Keratinocyte (primary cell): ENCODE measurements at places on chromosomes 4 and X. TPM values are rescaled to one million over a fixed set of nuclear protein-coding genes. Genes with fewer than 3 reads are reported as not detected.

GRCh38 chrX:154120567-154120966, 23.1 kb upstream of the MECP2 start:
- H3K4me3 ChIP-seq: no peak overlapping the region
- H3K27ac ChIP-seq: no peak overlapping the region
- H3K27me3 ChIP-seq: no peaks in the 10 kb centered on the region

GRCh38 chr4:98996765-98997068, 1.2 kb downstream of the METAP1 start:
- peak overlapping the region; percentile 93 for H3K4me3 ChIP-seq
- peak overlapping the region; percentile 81 for H3K27ac ChIP-seq
- H3K27me3 ChIP-seq: no peaks in the 10 kb centered on the region
- H3K4me1 ChIP-seq: peaks cover 27% of the 10 kb centered on the region
- no peaks in the 10 kb centered on the region for H3K36me3 ChIP-seq
- DNase-seq: no peak

- peaks cover 2% of the 10 kb centered on the region for H3K27me3 ChIP-seq
- no peak for DNase-seq
- no peaks in the 10 kb centered on the region for H3K4me1 ChIP-seq
- no peaks in the 10 kb centered on the region for H3K36me3 ChIP-seq
- no peak overlapping the region for H3K27ac ChIP-seq
Observed at GRCh38 chrX:129641469-129641868, 13.3 kb downstream of the APLN start.

DNA sequence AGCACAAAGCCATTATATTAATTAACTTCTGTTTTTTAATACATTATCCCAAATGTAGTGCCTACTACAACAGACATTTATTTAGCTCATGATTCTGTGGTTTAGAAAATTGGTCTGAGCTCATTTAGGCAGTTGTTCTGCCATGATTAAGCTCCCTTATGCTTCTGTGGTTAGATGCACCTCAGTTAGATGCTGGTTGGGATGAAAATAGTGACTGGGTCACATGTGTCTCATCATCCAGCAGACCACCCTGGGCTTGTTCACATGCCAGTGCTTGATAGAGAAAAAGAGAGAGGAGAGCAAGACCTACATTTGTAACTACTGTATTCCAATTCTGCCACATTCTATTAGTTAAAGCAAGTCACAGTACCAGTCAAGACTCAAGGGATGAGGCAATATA, 376.4 kb upstream of the GNPDA2 start:
- H3K36me3 ChIP-seq: no peaks in the 10 kb centered on the region
- H3K4me1 ChIP-seq: no peaks in the 10 kb centered on the region
- H3K27ac ChIP-seq: no peak overlapping the region

GRCh38 chr4:111997785-111998184, 147.5 kb upstream of the FAM241A start:
- no peak overlapping the region for H3K27ac ChIP-seq
- DNase-seq: no peak
- no peak overlapping the region for H3K4me3 ChIP-seq
- no peaks in the 10 kb centered on the region for H3K36me3 ChIP-seq

DNA sequence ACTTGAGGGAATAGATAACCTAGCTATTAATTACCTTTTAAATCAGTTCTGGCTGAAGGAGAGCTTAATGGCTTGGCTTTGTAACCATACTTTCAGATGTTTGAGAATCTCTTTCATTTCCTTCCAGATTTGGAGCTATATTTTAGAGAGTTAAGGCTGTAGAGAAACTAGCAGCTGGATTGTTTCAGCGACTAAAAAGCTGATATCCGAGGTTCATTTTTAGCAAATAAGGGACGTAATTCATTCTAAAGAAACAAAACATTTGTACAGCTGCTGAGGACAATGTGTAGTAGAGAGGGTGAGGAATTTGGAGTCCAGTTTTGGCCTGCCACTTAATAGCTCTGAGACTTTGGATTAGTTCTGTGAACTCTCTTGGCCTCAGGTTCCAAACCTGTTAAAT, 12.2 kb downstream of the OSTC start:
- peaks cover 8% of the 10 kb centered on the region for H3K36me3 ChIP-seq
- DNase-seq: no peak
- no peaks in the 10 kb centered on the region for H3K4me1 ChIP-seq
- H3K27me3 ChIP-seq: no peaks in the 10 kb centered on the region
- no peak overlapping the region for H3K4me3 ChIP-seq

GRCh38 chr4:173490817-173491528, 39.1 kb downstream of the HAND2 start:
- H3K27ac ChIP-seq: no peak overlapping the region
- no peaks in the 10 kb centered on the region for H3K36me3 ChIP-seq
- no peak for DNase-seq
- H3K4me1 ChIP-seq: peaks cover 4% of the 10 kb centered on the region
- H3K27me3 ChIP-seq: no peaks in the 10 kb centered on the region

DNA sequence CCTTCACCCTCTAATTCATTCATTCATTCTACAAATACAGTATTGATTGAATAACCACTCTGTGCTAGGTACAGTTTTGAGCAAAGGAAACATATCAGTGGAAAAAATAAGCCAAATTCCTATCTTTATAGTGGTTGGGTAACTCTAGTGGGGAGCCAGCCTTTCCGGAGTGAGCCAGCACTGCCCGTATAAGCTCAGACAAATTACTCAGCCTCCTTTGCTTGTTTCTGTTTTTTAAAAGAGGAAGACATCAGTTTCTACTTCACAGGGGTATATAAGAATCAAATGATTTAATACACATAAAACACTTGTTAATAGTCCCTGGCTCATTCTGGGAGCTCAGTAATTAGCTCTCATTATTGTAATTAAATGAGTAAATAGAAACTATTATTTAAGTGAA, 238.2 kb upstream of the MAD2L1 start:
- no peaks in the 10 kb centered on the region for H3K4me1 ChIP-seq
- H3K27me3 ChIP-seq: no peaks in the 10 kb centered on the region
- no peak overlapping the region for H3K27ac ChIP-seq
- H3K4me3 ChIP-seq: no peak overlapping the region
- DNase-seq: no peak

GRCh38 chr4:158169931-158170690, 2.7 kb downstream of the GASK1B start:
- peaks cover 17% of the 10 kb centered on the region for H3K4me1 ChIP-seq
- H3K36me3 ChIP-seq: no peaks in the 10 kb centered on the region
- H3K27ac ChIP-seq: no peak overlapping the region

- peak; percentile 4 for DNase-seq
- no peaks in the 10 kb centered on the region for H3K36me3 ChIP-seq
- no peak overlapping the region for H3K4me3 ChIP-seq
- no peaks in the 10 kb centered on the region for H3K4me1 ChIP-seq
- H3K27me3 ChIP-seq: no peaks in the 10 kb centered on the region
Observed at GRCh38 chr4:4984186-4984585, 35.1 kb downstream of the CYTL1 start.

GRCh38 chrX:119132961-119133360, 5.3 kb upstream of the KIAA1210 start:
- H3K36me3 ChIP-seq: no peaks in the 10 kb centered on the region
- H3K27ac ChIP-seq: no peak overlapping the region
- no peaks in the 10 kb centered on the region for H3K27me3 ChIP-seq
- H3K4me3 ChIP-seq: no peak overlapping the region

DNA sequence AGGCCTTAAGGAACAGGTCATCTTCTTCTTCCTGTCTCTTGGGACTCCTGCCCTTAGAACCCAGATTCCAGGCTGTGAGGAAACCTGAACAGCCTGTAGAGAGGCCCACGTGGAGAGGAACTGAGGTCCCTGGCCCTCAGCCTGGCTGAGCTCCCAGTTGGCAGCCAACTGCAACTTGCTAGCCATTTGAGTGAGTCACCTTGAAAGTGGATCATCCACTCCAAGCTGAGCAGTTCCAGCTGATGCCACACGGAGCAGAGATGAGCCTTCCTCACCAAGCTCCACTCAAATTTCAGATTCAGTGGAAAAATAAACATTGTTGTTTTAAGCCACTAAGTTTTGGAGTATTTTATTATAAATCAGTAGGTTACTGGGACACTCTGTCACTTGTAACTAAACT, 392.5 kb downstream of the BCOR start:
- H3K36me3 ChIP-seq: no peaks in the 10 kb centered on the region
- H3K4me3 ChIP-seq: no peak overlapping the region
- peak; percentile 26 for DNase-seq
- no peak overlapping the region for H3K27ac ChIP-seq

GRCh38 chr4:73740353-73740778, at the start of gene CXCL8:
Gene CXCL8 (plus strand): TSS chr4:73740569. CDS start chr4:73740659, 90 bp downstream.
- no peaks in the 10 kb centered on the region for H3K27me3 ChIP-seq
- peak; percentile 80 for DNase-seq
- H3K36me3 ChIP-seq: no peaks in the 10 kb centered on the region

DNA sequence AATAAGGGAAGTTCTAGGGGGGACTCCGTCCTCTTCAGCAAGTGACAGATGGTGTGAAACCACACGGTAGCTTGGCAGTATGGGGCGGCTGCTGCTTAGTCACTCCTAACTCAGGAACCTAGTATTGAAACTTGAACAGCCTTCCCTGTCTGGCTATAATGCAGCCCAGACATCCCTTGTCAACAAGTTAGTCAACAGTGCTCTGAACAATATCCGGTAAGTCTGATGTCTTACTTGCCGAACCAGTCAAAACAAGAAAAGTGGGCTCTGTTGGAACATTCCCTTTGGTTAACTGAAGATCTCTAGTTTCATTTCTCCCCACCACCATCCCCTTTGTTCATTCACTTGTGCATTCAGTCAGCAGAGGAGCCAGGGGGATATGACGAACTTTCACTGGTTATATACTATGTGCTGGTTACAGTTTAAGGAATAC, 18.7 kb upstream of the CXCL13 start:
- H3K27ac ChIP-seq: peak overlapping the region; percentile 45
- H3K4me1 ChIP-seq: peaks cover 19% of the 10 kb centered on the region
- no peaks in the 10 kb centered on the region for H3K36me3 ChIP-seq
- DNase-seq: no peak
- no peaks in the 10 kb centered on the region for H3K27me3 ChIP-seq

GRCh38 chrX:112851806-112852205, 11.2 kb upstream of the AMOT start:
- no peaks in the 10 kb centered on the region for H3K27me3 ChIP-seq
- H3K4me3 ChIP-seq: no peak overlapping the region

DNA sequence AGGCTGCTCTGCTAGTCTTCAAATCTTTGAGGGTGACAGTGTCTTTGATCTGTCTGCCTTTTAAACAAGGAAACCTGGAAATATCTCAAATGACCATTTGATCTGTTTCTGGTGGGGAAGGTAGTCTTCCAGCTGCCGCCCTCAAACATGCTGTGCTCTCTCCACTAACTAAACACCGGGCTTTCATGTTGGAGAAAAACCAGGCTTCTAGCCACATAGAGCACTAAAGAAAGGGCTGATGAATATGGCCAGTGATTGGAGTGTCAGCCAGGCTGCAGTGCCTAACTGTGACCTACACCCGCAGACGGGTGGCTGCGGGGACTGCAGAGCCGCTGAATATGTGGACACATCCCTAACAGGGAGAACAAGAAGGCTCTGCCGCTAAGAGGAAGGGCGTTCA, 85.9 kb downstream of the UNC5C start:
- no peaks in the 10 kb centered on the region for H3K36me3 ChIP-seq
- no peak overlapping the region for H3K4me3 ChIP-seq
- no peaks in the 10 kb centered on the region for H3K27me3 ChIP-seq

GRCh38 chr4:149161247-149161646, 654.4 kb downstream of the IQCM start:
- H3K4me3 ChIP-seq: no peak overlapping the region
- H3K4me1 ChIP-seq: no peaks in the 10 kb centered on the region
- no peak overlapping the region for H3K27ac ChIP-seq
- no peaks in the 10 kb centered on the region for H3K36me3 ChIP-seq
- H3K27me3 ChIP-seq: no peaks in the 10 kb centered on the region
- no peak for DNase-seq

The PDE6B gene
- polyA plus RNA-seq: 0.08 to 0.09 TPM in 2 of 3 replicates, not detected in the other

The SPATA4 gene
- 0.05 to 0.13 TPM (median 0.12 TPM) in 3 replicates for polyA plus RNA-seq

The RHOXF1 gene
- polyA plus RNA-seq: not detected in 3 replicates

The ADGRG2 gene
- 0.07 to 0.44 TPM (median 0.20 TPM) in 3 replicates for polyA plus RNA-seq

The SHOX gene
- not detected in 3 replicates for polyA plus RNA-seq

The NSUN7 gene
- polyA plus RNA-seq: 0.03 to 0.05 TPM in 2 of 3 replicates, not detected in the other

The FIP1L1 gene
- polyA plus RNA-seq: 22.7 to 36.7 TPM (median 23.9 TPM) in 3 replicates

The HMGN5 gene
- polyA plus RNA-seq: 1.7 to 2.2 TPM (median 1.9 TPM) in 3 replicates

The SHROOM3 gene
- polyA plus RNA-seq: 4.9 to 7.3 TPM (median 4.9 TPM) in 3 replicates
